Fibroblast of pulmonary artery (primary cell): ENCODE measurements at places on chromosomes 16 and 17.

- DNase-seq = peak; percentile 87
Measured at GRCh38 chr17:77280304-77281121, 139.7 kb downstream of the SEC14L1 start.

- peak; percentile 84 for DNase-seq
Measured at GRCh38 chr17:77420804-77421629, 280.2 kb downstream of the SEC14L1 start.

- DNase-seq = peak; percentile 30
Measured at GRCh38 chr16:87725596-87726235, 40.1 kb downstream of the KLHDC4 start.

DNA sequence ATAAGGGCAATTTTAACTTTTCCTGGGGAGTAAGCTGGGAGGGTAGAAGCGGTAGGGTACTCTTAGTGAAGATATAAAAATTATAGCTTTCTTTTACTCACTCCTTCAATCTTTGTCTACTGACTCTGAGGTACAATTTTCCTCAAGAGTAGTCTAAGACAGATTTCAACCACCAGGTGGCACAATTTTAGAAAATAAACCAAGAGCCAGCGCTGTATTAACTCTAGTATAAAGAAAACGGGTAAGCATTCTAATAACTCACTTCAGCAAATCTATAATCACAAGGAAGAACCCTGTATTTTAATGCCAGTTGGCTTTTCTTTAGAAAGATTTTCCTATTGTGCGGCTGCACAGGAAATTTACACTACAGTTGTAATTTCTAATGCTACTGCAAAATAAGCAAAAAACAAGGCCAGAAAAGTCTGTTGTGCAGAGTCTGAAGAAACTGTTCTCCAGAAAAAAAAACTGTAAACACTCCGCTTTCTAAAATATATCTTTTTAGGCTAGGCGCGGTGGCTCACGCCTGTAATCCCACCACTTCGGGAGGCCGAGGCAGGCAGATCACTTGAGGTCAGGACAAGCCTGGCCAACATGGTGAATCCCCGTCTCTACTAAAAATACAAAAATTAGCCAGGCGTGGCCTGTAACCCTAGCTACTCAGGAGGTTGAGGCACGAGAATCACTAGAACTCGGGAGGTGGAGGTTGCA lies 1.9 kb downstream of the CMC2 start:
- DNase-seq = peak; percentile 76

GRCh38 chr16:55333684-55334083 lies 9.7 kb downstream of the IRX6 start:
- no peak for DNase-seq

DNA sequence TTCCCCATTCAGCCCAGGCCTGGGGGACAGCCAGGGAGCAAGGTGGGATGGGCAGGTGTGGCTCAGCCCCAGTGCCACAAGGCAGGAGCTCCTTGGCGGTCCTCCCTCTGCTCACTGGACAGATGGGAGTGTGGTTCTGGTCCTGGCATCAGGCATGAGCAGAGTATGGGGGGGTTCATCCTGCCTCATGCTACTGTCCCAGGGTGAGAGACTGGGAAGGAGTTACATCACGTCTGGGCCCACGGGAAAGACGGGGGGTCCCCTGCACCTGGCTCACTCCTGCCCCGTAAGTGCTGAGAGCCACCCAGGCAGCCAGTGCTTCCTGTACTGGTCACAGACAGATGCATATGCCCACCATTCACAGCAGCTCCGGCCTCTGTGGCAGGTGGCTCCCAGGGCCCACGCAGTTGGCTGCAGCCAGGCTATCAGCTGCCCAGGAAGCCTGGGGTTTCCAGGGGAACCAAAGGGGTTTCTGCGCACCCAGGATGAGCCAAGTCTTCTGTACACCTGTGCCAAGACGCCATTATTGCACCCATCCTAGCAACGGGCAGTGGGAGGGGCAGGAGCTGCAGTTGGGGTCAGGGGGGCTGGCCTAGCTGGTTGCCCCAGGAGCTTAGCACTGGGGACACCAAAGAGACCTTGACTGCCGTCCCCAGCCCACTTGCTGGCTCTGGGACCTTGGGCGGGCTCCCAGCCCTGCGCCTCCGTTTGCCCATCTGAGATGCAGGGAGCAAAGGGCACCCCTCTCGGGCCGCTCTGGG lies 1.9 kb downstream of the BAIAP3 start:
- DNase-seq = no peak

DNA sequence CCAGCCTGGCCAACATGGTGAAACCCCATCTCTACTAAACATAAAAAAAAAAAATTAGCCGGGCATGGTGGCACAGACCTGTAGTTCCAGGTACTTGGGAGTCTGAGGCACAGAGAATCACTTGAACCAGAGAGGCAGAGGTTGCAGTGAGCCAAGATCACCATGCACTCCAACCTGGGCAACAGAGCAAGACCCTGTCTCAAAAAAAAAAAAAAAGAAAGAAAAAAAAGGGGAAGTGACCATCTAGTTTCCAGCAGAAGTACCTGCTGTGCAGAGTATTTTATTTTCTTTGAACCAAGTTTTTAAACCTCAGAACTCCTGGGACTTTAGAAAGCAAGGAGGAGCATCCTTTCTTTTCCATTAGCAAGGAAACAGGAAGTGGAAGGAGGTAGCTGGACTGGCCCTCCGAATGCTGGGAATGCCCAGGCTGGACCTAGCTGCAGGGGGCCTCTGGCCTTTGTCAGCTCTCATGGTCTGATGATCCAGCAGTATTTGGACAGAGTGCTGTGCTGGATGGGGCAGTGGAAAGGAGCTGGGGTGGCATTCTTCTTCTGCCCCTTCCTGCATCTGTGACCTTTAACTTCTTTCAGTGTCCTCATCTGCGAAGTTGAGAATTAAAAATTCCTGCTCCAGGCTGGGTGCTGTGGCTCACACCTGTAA lies 6.6 kb downstream of the GID4 start:
- DNase-seq = no peak

DNA sequence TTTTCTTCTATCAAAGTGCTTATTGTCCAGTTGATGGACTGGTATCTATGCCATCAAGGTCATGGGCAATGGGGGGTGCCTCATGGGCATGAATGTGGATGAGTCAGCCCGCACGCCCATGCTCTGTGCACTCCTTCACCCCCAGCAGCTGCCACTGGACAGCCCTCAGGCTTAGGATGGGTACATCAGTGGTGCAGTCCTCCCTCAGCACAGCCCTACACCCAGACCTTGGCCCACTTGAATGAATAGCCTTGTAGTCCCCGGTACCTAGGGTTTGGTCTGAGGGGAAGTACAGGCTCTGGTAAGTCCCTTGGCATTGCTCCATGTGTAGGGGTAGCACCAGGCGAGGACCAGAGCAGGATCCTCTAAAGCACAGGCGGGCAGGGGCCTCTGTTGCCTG lies 10.4 kb upstream of the GNA13 start:
- DNase-seq = no peak

DNA sequence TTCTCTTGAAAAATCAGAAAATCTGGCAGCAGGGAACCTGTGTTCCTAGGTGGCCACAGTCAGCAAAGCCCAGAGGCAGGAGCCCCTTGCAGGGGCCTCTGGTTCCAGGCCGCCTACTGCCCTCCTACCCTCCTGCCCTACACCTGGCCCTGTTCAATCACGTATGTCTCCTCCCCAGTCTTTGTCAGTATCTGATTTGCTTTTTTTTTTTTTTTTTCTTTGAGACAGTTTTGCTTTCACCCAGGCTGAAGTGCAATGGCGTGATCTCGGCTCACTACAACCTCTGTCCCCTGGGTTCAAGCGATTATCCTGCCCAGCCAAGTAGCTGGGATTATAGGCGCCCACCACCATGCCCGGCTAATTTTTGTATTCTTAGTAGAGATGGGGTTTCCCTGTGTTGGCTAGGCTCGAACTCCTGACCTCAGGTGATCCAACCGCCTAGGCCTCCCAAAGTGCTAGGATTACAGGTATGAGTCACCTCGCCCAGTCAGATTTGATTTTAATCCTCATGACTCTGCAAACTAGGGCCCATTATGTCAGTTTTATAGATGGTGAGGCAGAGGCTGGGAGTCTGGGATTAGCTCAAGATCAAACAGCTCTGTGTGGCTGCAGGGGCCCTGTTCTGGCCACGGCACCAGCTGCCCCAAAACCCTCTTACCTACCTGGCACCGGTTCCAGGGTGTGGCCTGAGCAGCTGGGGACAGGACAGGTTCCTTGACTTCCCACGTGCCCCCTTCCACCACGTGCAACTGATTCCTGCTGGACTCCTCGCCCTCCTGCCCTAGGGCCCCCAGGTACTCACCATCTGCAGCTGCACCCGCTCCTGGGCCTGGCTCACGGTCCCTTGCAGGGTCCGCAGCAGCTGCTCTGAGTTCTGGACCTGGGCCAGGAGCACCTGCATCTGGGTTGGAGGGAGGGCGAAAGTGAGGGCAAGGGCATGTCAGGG lies 14.7 kb downstream of the RABEP2 start:
- no peak for DNase-seq

DNA sequence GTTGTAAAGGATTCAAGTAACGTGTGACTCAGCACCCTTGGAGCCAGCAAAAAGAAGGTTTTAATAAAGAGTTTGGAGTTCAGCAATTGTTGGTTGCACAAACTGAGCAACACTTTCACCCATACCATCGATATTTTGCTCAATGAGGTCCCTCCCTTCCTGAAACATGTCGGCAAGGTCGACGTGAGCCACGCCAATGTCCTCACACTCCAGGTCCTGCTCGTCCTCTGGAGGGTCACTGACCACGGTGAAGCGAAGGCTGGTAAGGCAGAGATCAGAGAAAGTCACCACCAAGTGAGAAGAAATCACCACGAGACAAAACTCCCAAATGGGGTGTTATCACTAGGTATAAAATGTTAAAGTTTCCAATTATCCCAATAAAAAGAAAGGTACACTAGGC lies 98.3 kb downstream of the RPGRIP1L start:
- no peak for DNase-seq

- DNase-seq = no peak
Measured at GRCh38 chr17:17149520-17150447, 56.3 kb downstream of the PLD6 start.

- no peak for DNase-seq
Measured at GRCh38 chr16:58462997-58463941, 36.7 kb upstream of the NDRG4 start.

- DNase-seq = no peak
Measured at GRCh38 chr16:72125635-72126428, 32.2 kb downstream of the DHX38 start.

- DNase-seq = no peak
Measured at GRCh38 chr16:1042049-1042744, 30.4 kb upstream of the SSTR5 start.

- no peak for DNase-seq
Measured at GRCh38 chr17:31609331-31609730, 217.9 kb downstream of the RAB11FIP4 start.

DNA sequence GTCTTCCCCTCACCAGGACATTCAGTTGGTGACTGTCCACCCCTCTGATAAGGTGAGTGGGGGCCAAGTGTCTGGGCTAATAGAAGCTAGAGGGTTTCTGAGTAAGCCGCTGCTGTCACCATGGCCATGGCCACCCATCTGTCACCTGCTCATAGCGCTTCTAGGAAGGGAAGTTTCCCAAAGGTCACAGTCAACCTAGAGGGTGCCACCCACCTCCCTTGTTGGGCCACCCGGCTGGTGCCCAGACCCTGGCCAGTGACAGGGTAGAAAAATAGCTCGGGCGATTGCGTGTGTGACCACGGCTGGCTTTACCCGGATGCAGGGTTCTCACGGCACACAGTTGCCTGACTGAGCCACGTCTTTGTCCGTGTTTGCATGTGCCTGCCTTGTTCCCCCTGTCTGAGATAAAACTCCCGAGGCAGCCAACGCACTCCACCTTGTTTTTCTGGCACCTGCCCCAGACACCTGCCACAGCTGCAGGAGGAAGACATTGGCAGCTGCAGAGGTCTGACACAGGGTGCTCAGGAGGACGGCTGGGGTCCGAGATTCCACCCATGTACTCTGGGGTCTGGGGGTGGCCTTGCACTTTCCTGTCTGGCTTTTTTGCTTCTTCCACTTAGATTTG lies 809 bp downstream of the PIRT start:
- DNase-seq = no peak

- DNase-seq = no peak
Measured at GRCh38 chr17:63534078-63534570, 11.0 kb downstream of the KCNH6 start.
